ENCODE measurements at places on chromosomes 11 and 22. TPM values are rescaled to one million over a fixed set of nuclear protein-coding genes. Genes with fewer than 3 reads are reported as not detected.
A peak's percentile ranks its signal among the peaks of the same experiment; 100 is the strongest.

SHISAL1 gene
- polyA plus RNA-seq, result 1.0 TPM

LAYN gene
- 1.5 TPM for polyA plus RNA-seq

DNA sequence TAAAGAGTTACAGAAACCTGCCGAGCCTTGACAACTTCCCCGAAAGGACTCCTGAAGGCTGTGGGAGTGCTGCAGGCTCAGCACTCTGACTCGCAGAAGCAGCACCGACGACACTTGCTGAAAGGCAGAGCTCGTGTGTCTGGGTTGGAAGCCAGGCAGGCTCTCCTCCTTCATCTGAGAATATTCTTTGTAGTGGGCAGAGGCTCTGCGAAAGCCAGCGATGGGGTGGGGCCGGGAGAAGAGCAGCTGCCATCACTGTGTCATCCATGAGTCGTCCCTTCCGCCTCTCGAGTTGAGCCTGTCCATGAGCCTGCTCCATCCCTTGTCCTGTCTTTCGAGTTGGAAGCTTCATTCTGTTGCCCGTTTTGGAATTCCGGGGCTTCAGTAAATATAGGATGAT, 11.9 kb downstream of the GLB1L2 start:
- no peak for DNase-seq
- no peak overlapping the region for H3K4me3 ChIP-seq
- no peak overlapping the region for H3K27ac ChIP-seq

GRCh38 chr11:20397281-20397680, 9.8 kb downstream of the PRMT3 start:
- no peak overlapping the region for H3K4me3 ChIP-seq
- no peak for DNase-seq
- peaks cover 4% of the 10 kb centered on the region for H3K36me3 ChIP-seq

LMNTD2 gene
- 12.7 TPM for polyA plus RNA-seq

PHLDB1 gene
- polyA plus RNA-seq, result 57.0 TPM

TCN2 gene
- 17.8 TPM for polyA plus RNA-seq

AQP11 gene
- polyA plus RNA-seq, result 1.9 TPM

- no peak overlapping the region for H3K4me3 ChIP-seq
- H3K36me3 ChIP-seq, result no peaks in the 10 kb centered on the region
- H3K4me1 ChIP-seq, result no peaks in the 10 kb centered on the region
- no peaks in the 10 kb centered on the region for H3K27me3 ChIP-seq
Measured at GRCh38 chr11:119693253-119693815, 35.7 kb downstream of the NECTIN1 start.

TMEM86A gene
- 1.8 TPM for polyA plus RNA-seq

ACER3 gene
- polyA plus RNA-seq, result 13.8 TPM

DNA sequence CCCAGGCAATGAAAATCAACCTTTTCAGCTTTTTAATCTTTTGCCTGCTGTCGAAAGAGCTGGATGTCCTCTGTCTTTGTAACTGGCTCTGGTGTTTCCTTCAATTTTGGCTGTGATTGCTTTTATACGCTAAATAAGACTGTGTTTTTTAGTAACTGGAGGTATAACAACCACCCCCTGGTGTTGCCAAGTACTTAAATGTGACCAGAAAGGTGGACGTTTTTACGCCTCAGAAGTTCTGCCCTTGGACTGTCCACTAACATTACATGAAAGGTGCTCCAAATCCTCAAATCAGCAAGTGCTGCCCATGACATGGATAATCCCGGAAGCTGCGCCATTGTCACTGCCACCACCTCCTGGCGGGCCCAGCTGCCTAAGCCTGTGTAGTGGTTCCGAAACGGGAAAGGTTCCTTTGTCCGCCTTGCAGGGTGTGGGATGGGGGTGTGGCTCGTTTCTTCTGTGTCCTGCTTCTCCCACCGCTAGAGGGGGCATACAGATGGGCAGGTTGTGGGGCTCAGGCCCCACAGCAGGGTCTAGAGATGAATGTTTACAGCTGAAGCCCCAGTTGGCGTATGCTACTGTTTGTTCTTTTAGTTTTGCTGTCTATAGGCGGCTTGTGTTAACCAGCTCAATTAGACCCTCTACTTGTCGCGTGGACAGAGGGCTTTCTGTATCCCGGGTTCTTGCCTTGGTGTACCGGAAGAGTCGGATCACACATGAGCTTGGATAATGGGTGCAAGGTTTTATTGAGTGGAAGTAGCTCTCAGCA, 82.2 kb upstream of the SEPTIN5 start:
- H3K4me3 ChIP-seq, result no peak overlapping the region
- H3K4me1 ChIP-seq, result no peaks in the 10 kb centered on the region
- no peaks in the 10 kb centered on the region for H3K36me3 ChIP-seq
- DNase-seq, result peak; percentile 8
- no peak overlapping the region for H3K27ac ChIP-seq

OR6A2 gene
- polyA plus RNA-seq, result not detected

DNA sequence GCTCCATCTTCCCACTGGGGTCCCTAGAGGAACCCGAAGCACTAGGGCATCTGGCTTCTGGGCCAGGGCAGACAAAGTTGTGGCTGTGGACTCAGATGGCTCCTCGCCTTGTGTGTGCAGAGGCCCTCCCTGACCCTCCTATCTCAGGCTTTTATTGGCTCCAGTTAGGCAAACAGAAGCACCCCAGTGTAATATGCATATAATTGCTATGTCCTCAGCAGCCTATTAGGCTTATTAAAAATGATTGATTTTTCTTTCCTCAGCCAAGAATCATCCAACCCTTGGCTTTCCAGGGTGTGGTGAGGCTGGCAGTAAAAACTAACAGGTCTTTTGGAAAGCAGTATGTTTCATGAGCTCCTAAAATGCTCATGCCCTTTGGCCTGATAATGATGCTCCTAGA, 22.3 kb downstream of the UPB1 start:
- H3K27ac ChIP-seq, result no peak overlapping the region
- peaks cover 2% of the 10 kb centered on the region for H3K4me1 ChIP-seq
- H3K27me3 ChIP-seq, result no peaks in the 10 kb centered on the region
- DNase-seq, result no peak
- no peaks in the 10 kb centered on the region for H3K36me3 ChIP-seq

DNA sequence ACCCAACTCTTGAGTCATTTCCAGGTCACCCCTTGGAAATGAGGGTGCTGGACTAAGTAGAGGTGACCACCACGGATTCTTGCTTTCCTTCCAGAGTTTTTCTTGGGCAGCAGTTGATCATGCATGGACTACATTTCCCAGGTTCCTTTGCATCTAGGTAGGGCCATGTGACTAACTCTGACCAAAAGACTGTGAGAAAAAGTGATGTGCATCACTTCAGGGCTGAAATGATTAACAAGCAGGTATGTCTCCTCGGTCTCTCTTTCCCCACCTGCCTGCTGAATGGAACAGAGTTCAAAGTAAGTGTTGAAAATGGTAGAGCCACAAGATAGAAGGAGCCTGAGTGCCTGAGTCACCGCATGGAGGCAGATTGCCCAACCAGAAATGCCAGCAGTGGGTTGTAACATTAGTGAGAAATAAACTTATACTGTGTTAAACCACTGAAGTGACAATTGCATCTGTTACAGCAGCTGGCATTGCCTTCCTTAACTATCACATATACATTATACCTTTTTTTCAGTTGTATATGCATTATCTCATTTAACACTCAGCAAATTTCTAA, 113.5 kb downstream of the MN1 start:
- H3K36me3 ChIP-seq, result no peaks in the 10 kb centered on the region
- H3K27me3 ChIP-seq, result no peaks in the 10 kb centered on the region
- peaks cover 5% of the 10 kb centered on the region for H3K4me1 ChIP-seq
- DNase-seq, result no peak
- no peak overlapping the region for H3K27ac ChIP-seq

ACR gene
- polyA plus RNA-seq, result 1.5 TPM

DNA sequence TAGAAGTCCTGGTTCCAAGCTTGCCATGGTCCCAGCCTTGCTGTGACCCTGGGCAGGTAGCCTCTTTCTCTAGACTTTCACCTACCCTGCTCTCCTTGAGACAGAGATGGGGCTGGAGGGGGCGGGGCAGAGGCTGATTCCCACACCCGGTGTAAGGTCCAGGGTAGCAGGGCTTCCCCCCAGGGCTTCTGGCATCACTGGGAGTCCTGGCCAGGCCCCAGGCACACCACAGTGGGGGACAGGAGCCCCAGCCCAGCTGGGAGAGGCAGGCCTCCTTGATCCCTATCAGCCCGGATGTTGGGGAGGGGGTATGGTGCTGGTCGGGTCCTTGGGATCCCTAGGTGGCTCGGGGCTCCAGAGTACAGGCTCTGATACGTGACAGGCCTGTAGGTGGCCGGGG, 1.7 kb upstream of the NUDT8 start:
- H3K4me3 ChIP-seq, result no peak overlapping the region
- H3K27me3 ChIP-seq, result no peaks in the 10 kb centered on the region
- no peak overlapping the region for H3K27ac ChIP-seq
- no peaks in the 10 kb centered on the region for H3K36me3 ChIP-seq
- H3K4me1 ChIP-seq, result peaks cover 14% of the 10 kb centered on the region

DNA sequence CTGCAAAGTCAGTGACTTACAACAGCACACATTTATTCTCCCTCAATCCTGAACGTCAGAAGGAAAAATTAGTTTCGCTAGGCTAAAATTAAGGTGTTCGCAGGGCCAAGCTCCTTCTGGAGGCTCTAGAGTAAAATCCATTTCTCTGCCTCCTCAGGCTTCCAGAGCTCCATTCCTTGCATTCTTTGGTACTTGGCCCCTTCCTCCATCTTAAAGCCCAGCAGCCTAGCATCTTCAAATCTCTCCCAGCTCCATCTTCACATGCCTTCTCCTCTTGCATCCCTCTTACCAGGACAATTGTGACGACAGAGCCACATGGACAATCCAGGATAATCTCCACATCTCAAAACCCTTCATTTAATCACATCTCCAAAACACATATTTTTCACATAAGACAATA, 165.0 kb downstream of the GRIA4 start:
- H3K36me3 ChIP-seq, result no peaks in the 10 kb centered on the region
- no peaks in the 10 kb centered on the region for H3K4me1 ChIP-seq
- no peak overlapping the region for H3K27ac ChIP-seq
- no peak overlapping the region for H3K4me3 ChIP-seq

DNA sequence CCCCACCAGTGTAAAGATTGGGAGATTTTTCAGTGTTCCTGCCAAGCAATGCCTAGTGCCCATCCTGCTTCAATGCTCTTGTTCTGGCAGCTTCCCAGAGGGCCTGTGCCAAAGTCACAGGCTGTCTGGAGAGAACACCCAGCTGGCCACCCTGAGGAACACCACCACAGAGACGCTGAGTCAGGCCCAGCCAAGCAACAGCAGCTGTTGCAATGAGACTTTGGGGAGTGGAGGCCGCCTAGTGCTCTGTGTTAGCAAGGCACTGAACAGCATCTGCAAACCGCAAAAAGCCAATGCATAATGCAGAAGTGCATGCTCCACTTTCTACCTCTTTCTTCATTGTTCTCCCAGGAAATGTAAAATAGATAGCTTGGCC, 168.1 kb downstream of the NXPE2 start:
- H3K36me3 ChIP-seq, result no peaks in the 10 kb centered on the region
- H3K27me3 ChIP-seq, result no peaks in the 10 kb centered on the region
- H3K4me1 ChIP-seq, result no peaks in the 10 kb centered on the region
- H3K27ac ChIP-seq, result no peak overlapping the region

DRD2 gene
- 8.3 TPM for polyA plus RNA-seq

DNA sequence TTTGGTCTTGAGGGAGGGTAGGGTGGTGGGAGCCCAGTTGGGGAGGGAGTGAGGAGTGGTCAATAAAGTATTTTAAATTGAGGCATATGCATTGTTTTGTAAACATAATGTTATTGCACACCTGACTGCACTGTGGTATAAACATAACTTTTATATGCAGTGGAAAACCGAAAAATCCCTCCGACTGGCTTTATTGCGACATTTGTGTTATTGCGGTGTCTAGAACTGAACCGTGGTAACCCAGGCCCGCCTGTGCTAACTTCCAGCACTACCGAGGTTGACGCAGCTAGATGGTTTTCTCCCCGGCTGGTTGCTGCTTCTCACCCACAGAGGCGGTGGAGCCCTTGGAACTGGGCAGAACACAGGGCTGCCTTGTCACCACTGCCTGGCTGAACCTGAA, 7.6 kb upstream of the RNH1 start:
- no peak overlapping the region for H3K27ac ChIP-seq
- no peak for DNase-seq
- peaks cover 3% of the 10 kb centered on the region for H3K4me1 ChIP-seq
- no peak overlapping the region for H3K4me3 ChIP-seq

TNNT3 gene
- 5.8 TPM for polyA plus RNA-seq

GRCh38 chr22:34841911-34842310, 224.0 kb upstream of the ISX start:
- no peaks in the 10 kb centered on the region for H3K4me1 ChIP-seq
- H3K27me3 ChIP-seq, result no peaks in the 10 kb centered on the region
- no peak for DNase-seq
- H3K4me3 ChIP-seq, result no peak overlapping the region

C11orf91 gene
- polyA plus RNA-seq, result 0.27 TPM

SGSM1 gene
- 3.4 TPM for polyA plus RNA-seq

- H3K4me1 ChIP-seq, result peaks cover 19% of the 10 kb centered on the region
- H3K36me3 ChIP-seq, result peaks cover 74% of the 10 kb centered on the region
- no peak overlapping the region for H3K27ac ChIP-seq
- H3K4me3 ChIP-seq, result no peak overlapping the region
Measured at GRCh38 chr22:38735465-38736256, 20.1 kb downstream of the SUN2 start.

CYTH4 gene
- polyA plus RNA-seq, result 7.5 TPM

DNA sequence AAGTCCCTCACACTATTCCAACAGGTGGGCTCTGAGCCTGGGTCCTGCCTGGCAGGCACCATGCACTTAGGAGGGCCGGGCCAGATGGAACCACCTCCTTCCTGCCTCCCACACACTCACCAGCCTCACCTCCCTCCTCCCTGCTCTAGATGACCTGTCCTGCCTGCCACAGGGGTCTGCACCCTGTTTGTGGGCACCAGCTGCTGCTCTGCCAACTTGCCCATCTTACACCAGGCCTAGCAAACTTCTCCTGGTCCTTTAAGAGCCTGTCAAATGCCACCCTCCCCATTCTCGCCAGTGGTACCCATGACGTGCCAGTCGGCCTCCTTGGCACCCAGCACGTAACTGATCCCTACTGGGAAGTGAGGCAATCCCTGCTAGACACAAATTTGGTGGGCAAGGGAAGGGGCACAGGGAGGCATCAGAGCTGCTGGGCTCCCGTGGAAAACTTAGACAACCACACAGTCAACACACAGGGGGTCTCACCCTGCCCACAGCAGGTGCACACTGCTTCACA, 3.1 kb downstream of the MOB2 start:
- H3K27ac ChIP-seq, result peak overlapping the region; percentile 20
- no peaks in the 10 kb centered on the region for H3K36me3 ChIP-seq
- H3K4me3 ChIP-seq, result no peak overlapping the region
- no peaks in the 10 kb centered on the region for H3K27me3 ChIP-seq
- no peak for DNase-seq

GRCh38 chr11:3178349-3178748, 13.2 kb upstream of the OSBPL5 start:
- no peak overlapping the region for H3K4me3 ChIP-seq
- H3K27me3 ChIP-seq, result no peaks in the 10 kb centered on the region
- H3K36me3 ChIP-seq, result no peaks in the 10 kb centered on the region

- no peak overlapping the region for H3K4me3 ChIP-seq
- no peak overlapping the region for H3K27ac ChIP-seq
- no peak for DNase-seq
- no peaks in the 10 kb centered on the region for H3K4me1 ChIP-seq
- no peaks in the 10 kb centered on the region for H3K27me3 ChIP-seq
- H3K36me3 ChIP-seq, result no peaks in the 10 kb centered on the region
Measured at GRCh38 chr11:105443623-105444022, 166.2 kb upstream of the GRIA4 start.

GRCh38 chr11:2799881-2800654, 85.5 kb downstream of the CDKN1C start:
- no peak overlapping the region for H3K27ac ChIP-seq
- no peaks in the 10 kb centered on the region for H3K36me3 ChIP-seq
- no peak overlapping the region for H3K4me3 ChIP-seq
- DNase-seq, result peak; percentile 12
- no peaks in the 10 kb centered on the region for H3K27me3 ChIP-seq

THY1 gene
- polyA plus RNA-seq, result 14.4 TPM

MGAT3 gene
- polyA plus RNA-seq, result 1.2 TPM
